ENCODE measurements at places on chromosomes 6 and 20. TPM values are rescaled to one million over a fixed set of nuclear protein-coding genes. Genes with fewer than 3 reads are reported as not detected.
A peak's percentile ranks its signal among the peaks of the same experiment; 100 is the strongest.

DNA sequence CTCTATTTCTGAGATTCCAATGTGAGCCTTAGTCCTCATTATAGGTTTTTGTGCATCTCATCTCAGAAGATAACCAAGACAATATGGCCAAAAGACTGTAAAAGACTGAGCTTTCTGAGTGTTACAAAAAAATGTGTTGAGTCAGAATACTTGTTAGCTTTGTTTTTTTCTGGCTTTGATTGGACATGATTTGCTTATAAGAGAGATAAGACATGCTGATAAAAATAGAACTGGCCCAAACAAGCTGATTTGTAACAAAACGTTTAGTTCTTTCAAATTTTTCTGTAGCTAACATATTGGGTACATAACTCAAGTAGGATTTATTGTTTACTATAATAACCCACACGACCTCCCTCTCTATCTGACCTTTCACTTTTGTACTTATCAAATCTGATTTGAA is 32.9 kb downstream of the FILIP1 start:
- DNase-seq: no peak

- DNase-seq: peak; percentile 13
Observed at GRCh38 chr6:165110860-165111259, 198.5 kb downstream of the C6orf118 start.

GRCh38 chr6:138028893-138029292 is 78.3 kb downstream of the PERP start:
- DNase-seq: no peak

GRCh38 chr20:51190783-51191180 is 167.9 kb upstream of the KCNG1 start:
- DNase-seq: peak; percentile 62

DNA sequence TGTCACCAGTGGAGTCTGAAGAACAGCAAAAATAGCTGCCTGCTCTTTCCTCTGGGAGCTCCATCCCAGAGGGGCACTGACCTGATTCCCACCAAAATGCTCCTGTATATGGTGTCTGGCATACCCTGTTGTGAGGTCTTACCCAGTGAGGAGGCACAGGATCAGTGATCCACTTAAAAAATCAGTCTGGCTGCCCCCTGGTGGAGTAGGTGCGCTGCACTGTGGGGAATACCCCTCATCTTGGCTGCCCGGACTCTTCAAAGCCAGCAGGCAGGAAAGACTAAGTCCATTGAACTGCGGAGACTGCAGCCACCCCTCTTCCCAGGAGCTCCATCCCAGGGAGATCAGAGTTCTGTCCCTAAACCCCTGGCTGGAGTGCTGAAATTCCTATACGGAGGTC is 230.9 kb upstream of the HTR1E start:
- no peak for DNase-seq

DNA sequence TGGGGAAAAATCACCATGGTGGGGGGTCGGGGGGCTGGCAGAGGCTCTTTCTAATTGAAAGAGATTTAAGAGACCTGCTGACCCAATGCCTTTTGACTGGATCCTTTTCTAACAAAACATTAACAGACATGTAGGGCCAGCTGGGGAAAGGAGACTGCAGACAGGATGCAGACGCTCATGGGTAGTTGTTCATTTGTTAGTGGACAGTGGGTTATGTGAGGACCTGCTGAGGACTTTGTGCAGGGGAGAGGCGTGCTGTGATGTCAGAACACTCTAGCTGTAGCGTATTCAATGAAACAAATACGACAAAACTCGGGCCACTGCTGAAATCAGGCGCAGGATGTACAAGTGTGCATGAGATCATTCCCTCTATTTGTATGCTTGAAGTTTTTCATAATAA is 1.2 kb downstream of the IP6K3 start:
- DNase-seq: no peak

GRCh38 chr6:114452785-114453401 is 110.1 kb upstream of the HS3ST5 start:
- no peak for DNase-seq

The REM1 gene
- total RNA-seq: 0.39 TPM
